CD4-positive, alpha-beta T cell treated with Interleukin-2 at 100 ng/mL for 4 hours (primary cell): ENCODE measurements at places on chromosomes 2 and 18.
A peak's percentile ranks its signal among the peaks of the same experiment; 100 is the strongest.

DNA sequence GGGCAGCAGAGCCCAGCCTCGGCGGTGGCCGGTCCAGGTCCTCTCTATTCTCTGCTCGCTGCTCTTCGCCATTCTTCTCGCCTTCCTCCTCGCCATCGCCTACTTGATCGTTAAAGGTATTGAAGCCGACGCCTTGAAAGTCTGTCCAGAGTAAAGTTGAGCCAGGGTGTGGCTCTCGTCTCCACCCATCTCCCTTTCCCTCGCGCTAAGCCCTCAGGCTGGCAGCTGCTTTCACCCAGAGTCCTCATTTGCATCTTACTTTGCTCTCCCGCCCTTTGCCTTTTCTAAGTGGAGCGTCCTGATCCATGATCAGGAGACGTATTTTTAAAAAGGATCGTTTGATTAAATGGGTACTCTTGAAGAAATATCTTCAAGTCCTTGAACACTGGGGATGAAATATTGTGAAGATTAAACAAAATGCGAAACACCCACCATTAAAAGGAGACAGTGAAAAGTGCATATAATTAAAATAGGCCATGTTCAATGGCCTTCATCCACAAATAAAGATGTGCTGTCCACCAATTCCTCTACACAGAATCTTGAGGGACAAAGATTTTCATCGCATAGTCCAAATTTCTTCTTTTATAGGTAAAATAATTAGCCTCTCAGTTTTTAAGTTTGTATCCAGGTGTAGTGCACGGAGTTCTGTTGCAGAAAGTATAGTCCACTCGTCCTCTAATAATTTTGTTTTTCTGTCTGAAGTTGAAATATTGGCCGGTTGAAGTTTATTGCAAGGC is 657 bp downstream of the ARL6IP6 start:
- peak; percentile 12 for DNase-seq

DNA sequence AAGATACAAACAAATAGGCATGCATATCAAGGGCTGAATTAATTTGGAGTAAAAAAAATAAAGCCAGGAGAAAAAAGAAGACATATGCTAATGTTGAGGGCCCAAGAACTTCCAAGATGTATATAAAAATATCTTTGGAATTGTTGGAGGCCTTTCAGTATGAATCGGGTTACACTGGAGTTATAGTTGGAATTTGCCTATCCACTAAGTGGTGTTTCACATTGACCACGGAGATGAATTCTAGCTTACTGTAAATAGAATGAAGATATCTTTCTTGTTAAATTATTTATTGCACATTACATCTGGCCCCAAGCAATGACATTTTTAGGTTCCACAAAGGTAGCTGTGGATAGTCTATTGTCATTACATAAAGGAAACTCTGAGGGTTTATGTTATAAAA is 38.5 kb upstream of the TRIB2 start:
- no peak for DNase-seq

DNA sequence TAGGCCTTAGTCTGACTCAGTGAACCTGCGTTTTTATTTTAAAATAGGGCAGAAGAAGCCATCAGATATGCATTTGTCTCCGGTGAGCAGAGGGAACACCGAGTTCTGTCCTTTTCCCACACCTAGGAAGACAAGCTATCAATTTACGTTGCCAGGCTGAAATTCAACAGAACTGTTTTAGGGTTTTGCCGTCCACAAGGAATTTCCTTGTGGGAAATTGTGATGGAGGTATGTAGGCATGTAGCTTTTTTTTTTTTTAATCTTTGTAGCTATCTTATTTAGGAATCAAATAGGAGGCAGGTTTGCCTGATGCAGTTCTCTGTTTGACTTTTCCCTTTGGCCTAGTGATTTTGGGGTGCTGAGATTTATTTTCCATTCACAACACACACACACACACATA is 62.0 kb upstream of the ASAP2 start:
- DNase-seq, result no peak

GRCh38 chr2:46236006-46236875 is 61.0 kb upstream of the EPAS1 start:
- DNase-seq, result no peak

- DNase-seq, result no peak
These were observed 13.3 kb downstream of the TWIST2 start for GRCh38 chr2:238861013-238861730.

DNA sequence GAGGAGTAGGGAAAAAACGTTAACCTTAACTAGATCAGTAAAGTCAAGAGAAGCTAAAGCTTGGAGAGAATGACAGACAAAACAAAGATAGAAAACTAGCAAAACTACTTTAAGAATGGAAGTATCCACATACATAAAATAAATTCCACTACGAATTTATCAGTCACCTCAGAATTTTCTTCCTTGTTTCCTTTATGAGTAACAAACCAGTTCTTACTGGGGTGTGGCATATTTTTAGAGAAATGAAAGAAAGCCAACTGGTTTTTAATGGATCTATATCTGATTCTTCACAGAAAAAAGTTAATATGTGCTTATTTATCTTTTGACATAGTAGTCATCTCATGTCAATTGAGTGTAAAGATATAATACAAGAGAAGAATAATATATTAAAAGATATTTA is 2033.7 kb upstream of the CELF4 start:
- no peak for DNase-seq
